HFFc6 (cell line): ENCODE measurements at places on chromosomes 7 and 10.

GRCh38 chr10:767211-767610 lies 77.7 kb upstream of the DIP2C start:
- H3K27ac ChIP-seq, result no peak overlapping the region
- H3K27me3 ChIP-seq, result peaks cover 17% of the 10 kb centered on the region
- H3K36me3 ChIP-seq, result peaks cover 12% of the 10 kb centered on the region
- no peak for DNase-seq
- no peak overlapping the region for H3K4me3 ChIP-seq
- H3K4me1 ChIP-seq, result no peaks in the 10 kb centered on the region

GRCh38 chr7:74202841-74203556 lies 6.8 kb upstream of the LAT2 start:
- no peak overlapping the region for H3K27ac ChIP-seq
- H3K36me3 ChIP-seq, result peaks cover 6% of the 10 kb centered on the region
- DNase-seq, result peak; percentile 49
- peaks cover 1% of the 10 kb centered on the region; the same call in 1 of the 2 replicates for H3K27me3 ChIP-seq
- peaks cover 14% of the 10 kb centered on the region for H3K4me1 ChIP-seq

DNA sequence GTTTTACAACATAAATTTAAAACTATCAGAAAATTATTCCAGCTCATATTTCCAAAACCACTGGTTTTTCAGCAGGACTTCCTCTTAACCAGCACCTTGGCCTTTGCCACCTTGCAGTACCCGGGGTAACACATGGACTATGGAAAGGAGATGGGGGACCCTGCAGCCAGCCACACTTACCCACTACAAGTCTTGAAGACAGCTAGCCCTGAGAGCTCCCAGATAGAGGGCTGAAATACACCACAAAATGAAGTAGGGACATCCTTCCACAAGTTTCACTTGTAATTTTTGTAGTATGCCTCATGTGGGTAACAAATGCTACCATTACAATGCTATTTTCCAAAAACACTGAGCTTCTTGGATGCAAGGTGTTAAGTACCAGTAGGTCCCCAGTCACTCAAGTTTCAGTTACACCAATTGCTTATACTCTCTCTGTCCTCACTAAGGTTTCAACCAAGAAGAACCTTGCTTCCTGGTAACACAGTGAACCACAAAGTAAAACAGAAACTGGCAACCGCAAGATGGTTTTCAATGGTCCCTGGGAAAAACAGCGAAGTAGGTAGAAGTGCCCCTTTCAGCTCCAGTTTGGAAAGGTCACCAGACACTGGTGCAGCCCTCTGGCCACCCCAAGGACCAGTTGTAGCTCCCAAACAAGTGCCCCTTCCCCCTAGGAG lies 110.9 kb downstream of the SGMS1 start:
- no peak overlapping the region for H3K27ac ChIP-seq
- H3K4me1 ChIP-seq, result peaks cover 23% of the 10 kb centered on the region
- no peaks in the 10 kb centered on the region for H3K27me3 ChIP-seq

DNA sequence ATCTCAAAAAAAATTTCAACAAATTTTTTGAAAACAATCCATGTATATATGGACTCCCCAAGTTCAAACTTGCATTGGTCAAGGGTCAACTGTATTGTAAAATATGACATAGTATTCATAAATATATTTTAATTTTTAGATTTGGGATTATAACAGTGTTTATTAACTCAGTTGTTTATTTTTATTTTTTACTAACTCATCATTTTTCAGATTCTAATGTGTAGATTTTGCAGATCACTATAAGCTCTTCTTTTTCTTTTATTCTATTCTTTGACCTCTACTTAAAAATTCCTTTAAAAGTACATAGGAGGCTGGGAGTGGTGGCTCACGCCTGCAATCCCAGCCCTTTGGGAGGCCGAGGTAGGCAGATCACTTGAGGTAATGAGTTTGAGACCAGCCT lies 8.7 kb downstream of the MEIG1 start:
- no peaks in the 10 kb centered on the region for H3K36me3 ChIP-seq
- H3K4me3 ChIP-seq, result no peak overlapping the region
- H3K27ac ChIP-seq, result no peak overlapping the region
- no peak for DNase-seq

DNA sequence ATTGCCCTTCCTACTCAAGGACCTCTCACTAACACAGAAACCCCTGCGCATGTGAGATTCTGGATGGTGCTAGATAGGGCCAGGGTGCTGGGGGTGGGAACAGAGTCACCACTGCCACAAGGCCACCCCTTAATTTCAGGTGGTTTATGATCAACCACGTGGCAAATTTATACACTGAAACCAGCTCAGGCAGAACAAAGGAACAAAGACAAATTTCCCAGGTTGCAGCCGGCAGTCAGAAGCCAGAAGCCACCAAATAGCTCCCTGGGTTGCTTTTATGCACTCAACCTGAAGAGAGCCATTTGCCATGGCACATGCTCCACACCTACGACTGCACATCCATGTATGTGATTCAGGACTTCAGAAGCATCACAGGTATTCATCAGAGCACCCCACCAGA lies 2.5 kb downstream of the VOPP1 start:
- H3K27ac ChIP-seq, result peak overlapping the region; percentile 72; the same call in 1 of the 2 replicates
- no peak for DNase-seq
- peaks cover 16% of the 10 kb centered on the region; the same call in 1 of the 2 replicates for H3K36me3 ChIP-seq
- peaks cover 3% of the 10 kb centered on the region; the same call in 1 of the 2 replicates for H3K27me3 ChIP-seq
- H3K4me3 ChIP-seq, result peak overlapping the region; percentile 94; the same call in 1 of the 2 replicates
- peaks cover 74% of the 10 kb centered on the region for H3K4me1 ChIP-seq

DNA sequence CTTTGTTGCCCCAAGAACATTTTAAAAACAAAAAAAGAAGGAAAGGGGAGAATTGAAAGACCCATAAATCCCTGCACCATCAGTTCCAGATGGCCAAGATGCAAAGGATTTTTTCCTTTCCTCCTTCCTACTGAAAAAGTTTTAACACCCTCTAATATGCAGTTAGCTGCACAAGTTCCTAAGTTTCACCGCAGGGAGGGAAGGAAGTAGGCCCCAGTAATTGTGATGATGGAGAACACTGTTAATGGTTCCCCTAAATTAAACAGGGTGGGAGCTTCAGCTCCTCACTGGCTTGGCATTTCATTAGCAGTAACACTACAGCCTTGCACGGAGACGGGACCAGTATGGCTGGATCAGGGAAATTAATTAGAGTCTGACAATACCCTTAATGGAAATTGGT lies 63.7 kb upstream of the PPIF start:
- H3K4me3 ChIP-seq, result no peak overlapping the region
- H3K27ac ChIP-seq, result peak overlapping the region; percentile 26; the same call in 1 of the 2 replicates
- DNase-seq, result no peak
- H3K36me3 ChIP-seq, result peaks cover 32% of the 10 kb centered on the region
- H3K4me1 ChIP-seq, result peaks cover 49% of the 10 kb centered on the region

GRCh38 chr7:140745266-140746058 lies 49.0 kb downstream of the NDUFB2 start:
- no peak overlapping the region for H3K27ac ChIP-seq
- H3K4me3 ChIP-seq, result no peak overlapping the region
- DNase-seq, result no peak

- no peak overlapping the region for H3K4me3 ChIP-seq
- H3K27ac ChIP-seq, result no peak overlapping the region
- no peak for DNase-seq
- no peaks in the 10 kb centered on the region; the same call in 1 of the 2 replicates for H3K36me3 ChIP-seq
- H3K27me3 ChIP-seq, result peaks cover 2% of the 10 kb centered on the region; the same call in 1 of the 2 replicates
Measured at GRCh38 chr10:101535949-101536348, 52.1 kb downstream of the POLL start.

- no peak overlapping the region for H3K27ac ChIP-seq
- DNase-seq, result no peak
- H3K36me3 ChIP-seq, result peaks cover 9% of the 10 kb centered on the region; the same call in 1 of the 2 replicates
- H3K4me1 ChIP-seq, result peaks cover 31% of the 10 kb centered on the region
- no peaks in the 10 kb centered on the region; the same call in 1 of the 2 replicates for H3K27me3 ChIP-seq
Measured at GRCh38 chr7:137421366-137421765, 77.8 kb upstream of the PTN start.

DNA sequence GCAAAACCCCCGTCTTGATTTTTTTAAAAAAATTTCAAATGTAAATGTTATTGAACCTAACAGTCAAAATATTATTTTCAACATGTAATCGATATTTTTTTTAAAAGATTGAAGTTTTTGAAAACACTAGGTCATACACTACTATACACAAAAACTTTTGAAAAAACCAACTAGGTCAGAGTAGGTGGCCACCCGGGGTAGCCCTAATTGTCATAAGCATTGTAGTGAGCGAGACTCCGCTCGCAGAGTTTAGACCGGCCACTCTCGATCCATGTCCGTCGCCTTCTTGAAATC lies 417 bp downstream of the RFC2 start:
- no peak for DNase-seq
- H3K27me3 ChIP-seq, result no peaks in the 10 kb centered on the region
- peak overlapping the region; percentile 98 for H3K27ac ChIP-seq
- H3K36me3 ChIP-seq, result peaks cover 25% of the 10 kb centered on the region
- peak overlapping the region; percentile 96 for H3K4me3 ChIP-seq
- peaks cover 18% of the 10 kb centered on the region for H3K4me1 ChIP-seq
